H4 (cell line): ENCODE measurements at places on chromosomes 5 and 9. TPM values are rescaled to one million over a fixed set of nuclear protein-coding genes. Genes with fewer than 3 reads are reported as not detected.

Gene MYORG
- 1.9 and 2.7 TPM in 2 replicates for total RNA-seq

Gene TRMT10B
- total RNA-seq = 1.3 and 1.5 TPM in 2 replicates

Gene MACIR
- 16.6 and 21.1 TPM in 2 replicates for total RNA-seq

Gene ST8SIA4
- total RNA-seq = 28.9 and 29.0 TPM in 2 replicates

Gene PCDHGA7
- total RNA-seq = 0.27 and 0.29 TPM in 2 replicates

Gene FAM221B
- not detected in 2 replicates for total RNA-seq

Gene RASEF
- 0.08 TPM in 1 of 2 replicates, not detected in the other for total RNA-seq
